Stimulated activated CD8-positive, alpha-beta memory T cell treated with anti-CD3 and anti-CD28 coated beads, Interleukin-4, amount 100 ng/mL, for 1 hour (primary cell): ENCODE measurements at places on chromosomes 13 and 19.
A peak's percentile ranks its signal among the peaks of the same experiment; 100 is the strongest.

DNA sequence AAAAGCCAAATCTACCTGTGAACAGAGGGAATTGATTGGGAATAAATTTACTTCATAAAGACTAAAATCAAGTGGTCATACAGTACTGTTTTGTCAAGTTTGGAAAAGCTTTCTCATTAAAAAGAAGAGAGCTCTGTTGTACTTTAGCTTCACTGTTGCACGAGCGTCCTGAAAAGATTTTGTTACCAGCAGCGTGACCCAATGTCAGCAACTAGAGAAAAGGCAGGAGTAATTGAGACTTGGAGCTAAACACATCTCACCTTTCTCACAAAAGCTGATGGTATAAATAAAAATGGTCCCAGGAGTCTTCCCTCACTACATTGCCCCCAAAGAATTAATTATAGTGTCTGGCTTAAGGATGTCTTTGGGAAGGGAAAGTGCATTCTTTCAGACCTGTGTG is 613.7 kb downstream of the OLFM4 start:
- no peak for DNase-seq

DNA sequence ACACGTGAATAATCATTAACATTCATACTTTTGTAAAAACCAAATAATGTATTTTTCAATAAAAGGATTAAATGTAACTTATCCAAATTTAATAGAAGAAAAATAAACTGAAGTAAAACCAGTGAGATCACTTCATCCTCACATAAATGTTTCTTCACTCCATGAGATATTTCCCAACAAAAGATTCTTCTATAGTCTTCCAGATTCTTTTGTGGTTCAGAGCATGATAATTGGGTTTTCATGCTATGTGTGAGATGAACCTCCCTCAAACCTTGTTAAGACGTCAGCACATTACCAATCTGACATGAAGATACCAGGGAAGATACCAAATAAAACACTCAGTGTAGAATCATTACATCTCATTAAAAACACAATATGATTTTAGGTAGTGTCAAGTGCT is 62.9 kb upstream of the OXGR1 start:
- no peak for DNase-seq

DNA sequence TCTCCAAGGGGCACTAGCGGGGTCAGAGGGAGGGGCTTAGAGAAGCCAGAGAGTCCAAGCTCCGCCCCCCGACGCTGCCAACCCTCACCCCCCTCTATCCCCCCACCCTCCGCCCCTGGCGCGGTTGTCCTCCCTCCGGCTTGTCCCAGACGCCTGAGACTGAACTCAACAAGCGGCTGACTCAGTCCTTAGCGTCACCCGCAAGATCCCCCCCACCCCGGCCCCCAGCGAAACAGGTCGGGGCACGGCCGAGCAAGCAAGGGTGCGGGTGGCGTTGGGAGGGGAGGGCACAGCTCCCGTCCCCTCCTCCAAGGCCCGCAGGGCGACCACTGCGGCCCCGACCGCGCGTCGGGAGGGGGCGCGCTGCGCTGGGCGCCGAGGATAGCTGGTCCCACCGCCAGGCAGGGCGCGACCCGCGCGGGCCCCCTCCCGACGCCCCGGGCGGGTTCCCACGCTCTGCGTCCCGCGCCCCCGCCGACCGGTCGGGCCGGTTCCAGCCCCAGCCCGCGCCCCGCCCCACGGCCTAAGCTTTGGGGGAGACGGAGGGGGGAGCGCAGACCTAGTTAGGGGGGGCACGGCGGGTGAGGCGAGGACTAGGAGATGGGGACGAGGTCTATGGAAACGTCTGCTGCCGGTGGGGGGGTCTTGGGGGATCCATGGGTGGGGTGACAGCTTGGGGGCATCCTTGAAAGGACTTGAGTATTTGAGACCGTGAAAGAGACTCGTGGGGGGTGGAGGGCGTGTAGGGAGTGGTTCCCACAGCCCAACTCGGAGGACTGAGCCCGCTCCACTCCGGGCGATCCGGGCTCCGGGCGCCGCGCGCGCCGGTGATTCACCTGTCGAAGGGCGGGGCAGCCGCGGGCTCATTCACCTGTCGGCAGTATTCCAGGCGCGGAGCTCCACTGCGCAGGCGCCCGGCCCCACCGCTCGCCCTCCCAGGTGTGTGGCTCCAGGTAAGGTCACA is 5.1 kb downstream of the NOTCH3 start:
- peak; percentile 1 for DNase-seq

GRCh38 chr13:35475212-35475959 is 1.1 kb downstream of the MAB21L1 start:
- DNase-seq: no peak

DNA sequence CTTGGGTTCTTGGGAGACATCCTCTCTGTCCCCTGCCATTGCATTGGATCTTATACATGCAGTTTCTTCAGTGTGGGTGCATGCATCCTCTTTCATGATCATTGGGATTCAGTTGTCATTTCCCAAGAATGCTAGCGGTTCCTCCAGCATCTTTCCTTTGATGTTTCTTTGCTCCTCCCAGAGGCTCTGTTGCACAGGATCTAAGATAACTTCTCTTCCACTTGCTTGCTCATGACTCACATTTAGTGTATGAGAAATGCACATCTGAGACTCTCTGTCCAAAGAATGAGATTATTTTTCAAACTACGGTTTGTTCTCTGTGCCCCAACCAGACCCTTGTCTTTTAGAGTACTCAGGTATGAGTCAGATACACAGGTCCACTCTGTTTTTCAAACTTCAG is 197.1 kb downstream of the NDFIP2 start:
- DNase-seq: no peak

DNA sequence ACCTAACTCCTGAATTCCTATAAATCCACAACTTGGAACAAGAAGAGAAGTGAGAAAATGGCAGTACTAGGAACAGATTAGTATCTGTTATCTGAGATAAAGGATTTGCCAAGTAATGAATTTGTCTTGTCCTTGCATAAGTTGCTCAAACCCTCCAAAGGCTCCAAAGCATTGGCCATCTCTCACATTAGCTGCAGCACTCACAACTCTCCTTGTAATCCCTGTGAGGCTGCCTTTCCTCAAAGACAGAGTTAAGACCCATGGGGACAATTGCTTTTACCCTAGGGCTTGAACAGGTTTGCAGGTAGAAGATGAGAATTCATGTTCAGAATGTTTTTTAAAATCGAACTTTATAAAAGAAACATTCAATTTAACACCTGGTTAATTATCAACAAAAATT is 1702.2 kb downstream of the EFNB2 start:
- DNase-seq: no peak

DNA sequence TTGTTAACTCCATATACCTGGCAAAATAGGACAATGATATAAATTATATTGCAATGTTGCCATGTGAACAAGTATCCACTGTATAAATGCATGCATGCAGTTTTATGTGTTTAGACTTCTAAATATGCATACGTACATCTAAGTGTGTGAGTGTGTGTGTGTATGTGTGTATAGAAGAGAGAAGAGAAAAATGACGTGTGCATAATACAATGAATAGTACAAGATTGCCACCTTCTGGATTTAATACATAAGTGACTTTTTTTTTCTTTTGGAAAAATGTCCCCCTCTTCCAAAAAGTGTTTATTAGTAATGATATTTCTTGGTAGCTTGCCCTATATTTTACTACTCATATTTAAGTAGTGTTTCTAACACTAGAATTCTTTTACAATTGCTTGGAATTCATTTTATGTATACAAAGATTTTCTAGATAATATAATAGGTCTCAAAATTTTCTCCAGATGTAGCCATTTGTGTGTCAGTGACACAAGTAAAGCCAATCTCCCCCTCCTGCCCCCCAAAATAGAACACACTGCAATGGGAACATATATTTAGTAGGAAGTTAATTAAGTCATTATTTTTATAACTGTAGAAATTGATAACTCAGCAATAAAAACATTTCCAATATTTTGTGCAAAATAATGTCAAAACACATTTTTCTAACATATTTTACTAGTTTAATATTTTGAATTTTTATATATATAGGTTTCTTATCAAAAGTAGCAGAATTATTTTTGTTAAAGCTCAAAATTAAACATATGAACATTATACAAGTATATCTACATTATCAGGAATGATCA is 783.3 kb upstream of the ATXN8OS start:
- no peak for DNase-seq

DNA sequence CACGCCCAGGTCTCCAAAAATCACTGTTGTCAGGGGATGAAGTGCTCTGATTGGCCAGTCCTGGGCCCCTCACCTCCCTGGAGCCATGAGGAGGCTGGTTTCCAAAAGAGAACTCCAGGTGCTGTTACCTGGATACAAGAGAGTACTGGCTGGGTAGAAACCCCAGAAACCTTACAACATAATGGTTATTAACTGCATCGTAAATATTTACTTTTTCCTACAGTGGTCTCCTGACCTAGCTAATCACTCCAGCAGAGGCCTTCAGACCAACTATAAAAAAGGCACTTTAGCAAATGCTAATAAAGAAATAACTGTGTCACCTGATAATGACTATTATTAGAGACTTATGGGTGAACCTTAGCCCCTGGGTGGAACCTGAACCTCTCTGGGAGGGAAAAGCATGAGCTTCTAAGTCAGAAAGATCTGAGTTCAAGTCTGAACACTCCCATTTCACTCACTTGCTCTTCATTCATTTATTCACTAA is 1.5 kb upstream of the IGSF23 start:
- no peak for DNase-seq

- DNase-seq: no peak
Measured at GRCh38 chr19:53396525-53396868, 1.5 kb downstream of the ZNF765 start.

DNA sequence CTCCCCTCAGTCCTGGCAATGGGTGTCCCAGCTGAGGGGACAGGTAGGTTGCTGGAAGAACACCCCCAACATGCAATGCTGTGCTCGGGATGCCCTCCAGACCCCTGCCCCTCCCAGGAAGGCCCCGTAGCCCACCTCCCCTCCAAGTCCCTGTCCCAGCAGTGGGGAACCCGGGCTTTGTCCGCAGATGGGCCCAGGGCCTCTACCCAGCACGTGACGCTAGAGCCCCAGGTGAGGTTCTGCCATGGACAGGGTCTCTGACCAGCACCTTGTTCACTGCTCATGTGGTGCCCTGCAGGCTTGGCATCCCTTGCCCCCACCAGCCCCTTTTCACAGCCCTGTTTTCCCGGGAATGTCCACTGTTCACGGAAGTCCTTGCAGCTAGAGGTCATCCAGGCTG is 220.0 kb upstream of the SGCG start:
- DNase-seq: no peak

GRCh38 chr19:4807188-4807587 is 15.7 kb downstream of the FEM1A start:
- no peak for DNase-seq

- DNase-seq: no peak
Measured at GRCh38 chr13:23778879-23779278, 110.3 kb downstream of the MIPEP start.

- DNase-seq: no peak
Measured at GRCh38 chr13:106610486-106610885, 42.5 kb upstream of the ARGLU1 start.

- peak; percentile 37 for DNase-seq
Measured at GRCh38 chr13:24270639-24271141, 38.7 kb upstream of the C1QTNF9 start.

- DNase-seq: no peak
Measured at GRCh38 chr19:28642787-28643683, 569.9 kb downstream of the UQCRFS1 start.

GRCh38 chr19:14118165-14119051 is 846 bp upstream of the PRKACA start:
- DNase-seq: no peak

DNA sequence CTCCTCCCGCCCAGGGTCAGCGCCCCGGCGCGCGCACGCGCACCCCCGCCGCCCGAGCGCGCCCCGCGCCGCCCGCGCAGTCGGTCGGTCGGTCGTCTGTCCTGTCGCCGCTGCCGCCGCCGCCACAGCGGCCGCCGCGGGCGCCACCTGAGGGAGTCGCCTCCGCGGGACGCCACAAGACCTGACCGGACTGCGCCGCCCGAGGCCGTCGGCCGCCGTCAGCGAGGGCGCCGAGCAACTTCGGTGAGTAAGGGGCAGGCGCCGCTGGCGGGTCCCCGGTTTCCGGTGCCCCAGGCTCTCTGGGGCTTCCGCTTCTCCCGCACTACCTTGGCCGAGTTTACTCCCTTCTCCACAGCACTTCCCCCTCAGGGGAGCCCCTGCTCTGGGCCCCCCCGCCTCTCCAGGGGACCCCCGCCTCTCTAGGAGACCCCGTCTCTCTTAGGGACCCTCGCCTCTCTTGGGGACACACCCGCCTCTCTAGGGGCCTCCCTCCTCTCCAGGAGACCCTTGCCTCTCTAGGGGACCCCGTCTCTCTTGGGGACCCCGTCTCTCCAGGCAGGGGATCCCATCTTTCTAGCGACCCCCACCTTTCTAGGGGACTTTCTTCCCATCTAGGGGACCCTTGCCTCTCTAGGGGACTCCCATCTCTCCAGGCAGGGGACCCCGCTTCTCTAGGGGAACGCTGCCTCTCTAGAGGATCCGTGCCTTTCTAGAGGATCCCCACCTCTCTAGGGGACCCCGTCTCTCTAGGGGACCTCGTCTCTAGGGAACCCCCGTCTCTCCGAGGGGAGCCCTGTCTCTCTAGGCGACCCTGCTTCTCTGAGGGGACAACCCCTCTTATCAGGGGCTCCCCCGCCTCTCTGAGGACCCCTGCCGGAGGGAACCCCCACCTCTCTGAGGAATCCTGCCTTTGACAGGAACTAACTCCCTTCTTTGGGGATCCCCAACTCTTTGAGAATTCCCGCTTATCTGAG is 19.3 kb upstream of the GATAD2A start:
- no peak for DNase-seq

DNA sequence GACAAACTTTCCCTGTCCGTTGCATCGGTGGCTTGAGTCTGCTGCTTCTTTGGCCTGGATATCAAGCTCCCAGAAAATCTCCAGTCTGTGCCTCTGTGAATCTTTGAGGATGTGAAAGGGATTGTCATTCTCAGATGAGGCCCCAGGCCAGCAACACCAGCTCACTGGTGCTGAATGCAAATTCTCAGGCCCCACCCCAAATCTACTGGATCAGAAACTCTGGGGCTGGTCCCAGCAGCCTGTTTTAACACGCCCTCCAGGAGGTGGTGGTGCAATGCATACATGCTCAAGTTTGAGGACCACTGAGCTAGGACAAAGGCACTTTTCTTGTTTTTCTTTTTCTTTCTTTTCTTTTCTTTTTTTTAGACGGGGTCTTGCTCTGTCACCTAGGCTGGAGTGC is 23.6 kb downstream of the TNFSF11 start:
- no peak for DNase-seq

- no peak for DNase-seq
Measured at GRCh38 chr19:37738371-37738770, 18.8 kb upstream of the ZNF607 start.

GRCh38 chr19:50173127-50173526 is 10.0 kb upstream of the IZUMO2 start:
- no peak for DNase-seq

DNA sequence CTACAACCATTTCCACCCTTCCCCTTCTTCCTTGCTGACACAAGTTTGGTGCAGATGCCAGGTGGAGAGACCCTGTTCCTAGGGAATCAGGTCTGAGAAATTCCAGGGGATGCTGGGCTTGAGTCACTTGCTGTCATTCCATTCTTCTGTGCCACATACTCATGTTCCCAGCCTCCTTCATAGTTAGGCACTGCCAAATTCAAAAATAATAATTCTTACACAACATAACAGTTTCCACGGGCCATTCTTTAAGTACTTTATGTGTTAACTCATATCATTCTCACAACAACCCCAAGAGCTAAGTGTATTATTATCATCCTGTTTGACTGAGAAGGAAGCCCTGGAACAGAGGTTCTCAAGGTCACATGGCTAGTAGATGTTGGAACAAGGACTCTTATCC is 27.1 kb upstream of the POMP start:
- no peak for DNase-seq
